ENCODE measurements at places on chromosomes 2 and 18.

GRCh38 chr2:40488927-40489677 lies 37.2 kb upstream of the SLC8A1 start:
- no peak for DNase-seq

DNA sequence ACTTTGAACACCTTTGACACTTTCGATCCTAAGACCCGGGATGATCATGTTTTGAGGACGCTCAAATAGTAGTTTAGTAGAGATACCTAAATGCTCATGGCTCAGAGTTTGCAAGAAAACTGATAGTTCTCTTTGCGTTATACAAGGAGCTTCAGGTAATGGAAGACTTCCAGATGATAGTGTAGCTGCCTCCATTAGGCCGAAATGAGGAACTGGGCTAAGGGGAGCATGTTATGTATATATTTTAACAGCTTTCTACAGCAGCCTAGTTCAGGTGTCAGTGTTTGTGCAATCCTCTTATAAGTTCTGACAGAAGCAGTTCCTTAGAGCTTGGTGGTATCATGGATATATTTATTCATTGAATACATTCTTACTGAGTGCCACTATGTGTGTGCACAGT lies 126.7 kb upstream of the EPC2 start:
- no peak for DNase-seq

DNA sequence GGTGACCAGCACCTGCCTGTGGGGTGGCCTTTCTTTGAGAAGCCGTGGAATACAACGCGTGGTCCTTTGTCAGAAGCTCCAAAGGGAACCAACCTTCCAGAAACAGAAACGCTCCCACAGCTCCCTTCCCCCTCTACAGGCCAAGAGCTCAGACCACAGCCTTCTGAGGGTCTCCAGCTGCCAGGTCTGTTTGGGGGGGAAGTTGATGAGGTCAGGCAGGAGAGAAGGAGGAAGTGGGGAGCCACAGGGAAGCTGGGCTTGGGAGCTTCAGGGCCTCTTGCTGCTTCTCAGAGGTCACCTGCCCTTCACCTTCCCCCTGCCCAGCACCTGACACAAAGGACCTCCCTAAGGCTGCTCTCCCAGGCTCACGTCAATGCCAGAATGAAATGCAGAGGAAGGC lies 287.7 kb upstream of the ID2 start:
- DNase-seq: no peak

GRCh38 chr2:162241571-162241970 lies 1.7 kb downstream of the FAP start:
- no peak for DNase-seq

DNA sequence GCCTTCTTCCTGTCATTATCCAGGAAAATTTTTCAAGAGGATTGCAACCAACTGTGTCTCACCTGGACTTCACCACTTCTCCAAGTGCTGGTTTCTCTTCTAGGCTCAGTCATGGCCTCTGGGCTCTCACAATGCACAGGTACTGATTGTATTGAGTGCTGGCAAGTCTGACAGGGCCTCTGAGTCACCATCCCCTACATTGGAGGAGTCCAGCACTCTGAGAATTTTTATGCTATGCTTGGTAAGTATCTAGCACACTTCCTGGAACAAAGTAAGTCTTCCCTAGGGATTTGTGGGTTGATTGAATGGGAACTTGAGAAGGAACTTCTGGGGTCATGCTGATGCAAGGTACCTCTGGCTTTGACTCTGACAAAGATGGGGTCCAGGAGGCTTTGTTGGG lies 147.2 kb upstream of the CELF4 start:
- DNase-seq: no peak

DNA sequence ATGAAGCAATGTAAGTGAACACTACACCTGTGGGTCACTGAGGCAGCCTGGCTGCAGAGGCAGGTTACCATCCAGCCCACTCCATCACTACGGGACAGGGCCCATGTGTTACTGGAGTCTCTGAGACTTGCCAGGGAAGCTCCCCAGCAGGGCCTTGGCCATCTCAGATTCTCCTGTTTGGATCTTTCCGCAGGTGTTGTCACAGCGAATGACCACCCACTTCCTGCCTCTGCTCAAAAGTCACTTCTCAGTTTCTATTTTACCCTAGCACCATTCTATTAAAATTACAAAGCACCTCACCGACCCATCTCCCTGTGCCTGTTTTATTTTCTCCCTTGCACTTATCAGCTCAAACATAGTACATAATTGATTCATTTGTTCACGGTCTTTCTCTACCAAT lies 34.5 kb upstream of the L3MBTL4 start:
- no peak for DNase-seq

- no peak for DNase-seq
Observed at GRCh38 chr2:207681431-207681830, 30.0 kb upstream of the CCNYL1 start.

DNA sequence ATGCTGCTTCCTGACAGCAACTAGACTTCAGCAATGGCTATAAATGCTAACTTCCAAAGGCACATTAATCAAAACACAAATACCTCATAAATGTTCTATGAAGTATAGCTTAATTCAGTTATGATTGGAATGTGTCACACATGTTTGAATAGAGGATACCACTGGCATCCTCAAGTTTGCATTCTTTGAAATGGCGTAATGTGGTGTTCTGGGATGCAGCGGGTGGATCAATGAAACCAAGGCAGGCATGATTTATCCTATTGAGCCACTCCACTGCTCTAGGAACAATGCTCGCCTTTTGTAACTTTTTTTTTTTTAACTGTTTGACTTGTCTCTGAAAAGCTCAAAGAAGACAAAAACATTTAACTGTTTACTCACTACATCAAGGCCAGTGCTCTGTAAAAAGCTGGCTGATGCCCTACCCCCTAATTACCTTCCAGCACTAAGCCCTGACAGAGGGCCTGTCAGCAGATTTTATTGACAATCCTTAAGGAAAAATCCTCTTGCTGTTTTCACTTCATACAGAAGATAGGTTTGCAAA lies 278.8 kb upstream of the SESTD1 start:
- DNase-seq: no peak

- no peak for DNase-seq
Observed at GRCh38 chr18:35438480-35439234, 59.1 kb downstream of the INO80C start.

GRCh38 chr18:6537475-6537874 lies 122.8 kb upstream of the L3MBTL4 start:
- no peak for DNase-seq

- DNase-seq: no peak
Observed at GRCh38 chr2:19320813-19321212, 37.6 kb downstream of the OSR1 start.

GRCh38 chr2:210546424-210547208 lies 9.8 kb upstream of the CPS1 start:
- no peak for DNase-seq

DNA sequence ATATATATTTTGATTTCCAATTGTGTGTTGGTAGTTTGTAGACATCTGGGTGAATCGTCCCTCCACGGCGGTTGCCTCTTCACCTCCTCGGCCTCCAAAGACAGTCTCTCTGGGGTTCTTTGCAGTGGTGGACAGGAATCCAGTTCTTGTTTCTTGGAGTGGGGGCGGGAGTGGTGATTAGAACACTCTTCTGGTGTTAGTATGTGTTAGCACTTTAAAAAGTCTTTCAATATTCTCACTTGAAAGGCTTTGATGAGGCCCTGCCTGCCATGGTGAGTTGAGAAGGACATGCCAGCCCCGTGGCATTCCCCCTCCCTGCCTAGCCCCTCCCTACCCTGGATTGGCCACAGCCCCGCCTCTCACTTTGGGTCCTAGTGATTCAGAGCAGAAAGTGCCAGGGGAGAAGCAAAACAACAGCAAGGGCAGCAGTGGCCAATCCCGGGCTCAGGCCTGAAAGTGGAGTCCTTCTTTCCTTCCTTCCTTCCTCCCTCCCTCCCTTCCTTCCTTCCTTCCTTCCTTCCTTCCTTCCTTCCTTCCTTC lies 316.8 kb upstream of the HS6ST1 start:
- DNase-seq: no peak

DNA sequence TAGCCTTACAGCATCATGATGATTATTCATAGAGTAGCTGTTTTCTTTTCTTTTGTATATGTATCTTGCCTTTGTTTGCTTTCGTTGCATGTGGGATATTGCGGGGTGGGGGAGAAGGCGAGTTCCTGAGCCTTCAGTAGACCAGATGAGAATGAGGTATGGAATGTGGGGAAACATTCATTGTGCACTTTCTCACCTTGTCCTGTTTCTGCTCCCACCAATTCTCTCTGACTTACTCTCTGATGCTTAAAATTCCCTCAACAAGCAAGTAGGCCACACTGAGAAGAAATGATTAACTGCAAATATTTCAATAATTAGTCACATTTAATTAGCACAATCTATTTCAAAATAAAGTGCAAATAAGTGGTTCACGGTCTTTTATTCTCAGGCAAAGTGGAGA lies 31.0 kb downstream of the GKN2 start:
- DNase-seq: no peak

DNA sequence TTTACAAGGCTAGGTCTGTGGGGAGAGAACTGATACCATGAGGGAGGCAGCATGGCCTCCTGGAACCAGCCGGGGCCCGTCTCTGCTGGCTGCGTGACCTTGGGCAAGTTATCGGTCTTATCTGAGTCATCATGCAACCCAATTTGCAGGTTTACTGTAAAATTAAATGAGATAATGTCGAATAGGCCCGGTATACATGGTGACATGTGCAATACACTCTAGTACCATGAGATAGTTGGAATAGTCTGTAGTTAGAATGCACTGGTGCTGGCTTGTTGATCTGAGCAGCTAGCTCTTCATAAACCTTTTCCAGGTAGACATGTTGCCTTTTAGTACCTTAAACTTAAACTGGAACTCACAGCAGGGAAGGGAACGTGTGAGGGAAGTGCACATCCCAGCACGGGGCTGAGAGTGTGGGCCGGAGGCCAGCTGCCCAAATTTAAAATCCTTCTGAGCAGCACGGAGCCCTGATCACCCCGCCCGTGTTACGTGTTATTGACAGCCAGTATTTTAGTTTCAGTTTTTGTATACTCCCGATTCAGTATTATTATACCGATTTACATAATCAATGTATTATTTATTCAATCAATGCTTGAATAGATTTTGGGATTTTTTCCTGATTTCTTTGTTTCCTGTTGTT lies 72.4 kb upstream of the HS6ST1 start:
- DNase-seq: no peak

GRCh38 chr2:54709336-54709809 lies 14.1 kb upstream of the EML6 start:
- DNase-seq: no peak

GRCh38 chr18:13611601-13612195 lies 114.7 kb downstream of the FAM210A start:
- DNase-seq: no peak

GRCh38 chr18:70641156-70641775 lies 352.4 kb downstream of the SOCS6 start:
- DNase-seq: no peak

DNA sequence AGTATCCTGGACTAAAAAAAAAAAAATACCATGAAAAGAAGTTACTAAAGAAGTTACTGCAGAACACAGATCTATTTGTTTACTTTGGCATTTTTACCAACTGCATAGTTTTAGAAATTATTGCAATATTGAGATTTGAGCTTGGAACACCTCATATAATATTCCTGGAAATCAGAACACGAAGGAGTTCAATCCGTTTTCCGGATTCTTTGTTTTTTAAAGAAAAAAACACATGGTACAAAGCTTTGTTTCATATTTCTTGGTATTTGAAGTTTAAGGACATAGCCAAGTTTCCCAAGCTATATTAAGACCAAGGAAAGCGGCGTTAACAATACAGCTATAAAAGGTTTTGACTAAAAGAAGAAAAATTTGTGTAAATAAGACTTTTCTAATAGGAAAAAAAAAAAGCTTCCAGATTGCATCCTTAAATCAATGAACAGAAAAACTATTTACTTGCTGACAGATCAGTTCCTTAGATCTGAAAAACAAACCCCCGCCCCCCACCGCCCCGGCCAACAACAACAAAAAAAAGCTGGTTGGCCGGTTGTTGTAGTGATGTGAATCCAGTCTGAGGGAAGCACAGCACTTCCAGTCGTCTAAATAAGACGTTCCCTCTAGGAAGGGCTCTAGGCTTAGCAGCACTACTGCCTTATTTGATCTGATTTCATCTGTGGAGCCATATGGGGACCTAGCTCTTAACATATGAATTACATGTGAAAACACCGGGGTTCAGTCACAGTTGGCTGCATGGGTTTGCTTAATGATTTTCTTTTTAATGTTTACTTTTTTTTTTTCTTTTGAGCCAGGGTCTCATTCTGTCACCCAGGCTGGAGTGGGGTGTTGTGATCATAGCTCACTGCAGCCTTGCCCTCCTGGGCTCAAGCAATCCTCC lies 2.5 kb upstream of the RHOB start:
- DNase-seq: no peak

GRCh38 chr2:204885747-204886146 lies 340.5 kb downstream of the PARD3B start:
- no peak for DNase-seq

GRCh38 chr2:45554073-45554741 lies 56.9 kb downstream of the SRBD1 start:
- DNase-seq: no peak

DNA sequence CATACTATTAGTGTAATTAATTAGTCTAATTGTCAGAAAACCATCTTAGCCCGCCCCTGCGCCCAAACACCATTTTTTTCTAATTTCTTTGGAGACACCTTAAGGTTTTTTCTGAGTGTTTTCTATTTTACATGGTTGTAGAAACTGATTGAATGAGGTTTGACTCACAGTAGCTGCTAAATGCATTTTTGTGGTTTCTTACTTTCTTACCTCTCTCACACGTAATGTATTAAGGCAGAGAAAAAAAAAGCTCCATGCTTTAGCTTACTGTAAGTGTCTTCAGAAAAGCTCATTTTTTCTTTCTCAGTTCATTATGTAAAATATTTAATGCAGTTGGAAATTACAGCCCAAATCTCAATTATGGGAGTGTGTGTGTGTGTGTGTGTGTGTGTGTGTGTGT lies 548.5 kb upstream of the LRRTM4 start:
- DNase-seq: no peak

DNA sequence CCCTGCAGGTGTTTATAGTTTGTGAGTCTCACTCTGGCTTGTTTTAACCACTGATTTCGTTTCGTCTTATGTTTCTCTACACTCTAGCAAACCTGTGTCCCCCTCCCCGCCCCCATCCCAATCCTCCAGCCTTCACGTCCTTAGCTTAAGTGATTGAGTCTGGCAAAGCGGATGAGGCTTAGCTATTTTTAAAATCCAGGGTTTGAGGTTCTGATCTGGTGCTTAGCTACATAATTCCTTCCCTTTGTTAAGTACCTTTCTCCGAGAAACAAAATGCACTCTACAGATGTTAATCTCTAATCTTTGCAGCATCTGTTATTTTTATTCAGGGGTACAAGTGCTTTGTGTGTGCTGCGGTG lies 7.8 kb downstream of the AGAP1 start:
- DNase-seq: no peak

GRCh38 chr2:207161247-207162123 lies 4.3 kb downstream of the KLF7 start:
- DNase-seq: no peak

- no peak for DNase-seq
Observed at GRCh38 chr2:151198645-151199044, 63.0 kb downstream of the RBM43 start.

- no peak for DNase-seq
Observed at GRCh38 chr18:60157810-60158209, 214.8 kb downstream of the MC4R start.

DNA sequence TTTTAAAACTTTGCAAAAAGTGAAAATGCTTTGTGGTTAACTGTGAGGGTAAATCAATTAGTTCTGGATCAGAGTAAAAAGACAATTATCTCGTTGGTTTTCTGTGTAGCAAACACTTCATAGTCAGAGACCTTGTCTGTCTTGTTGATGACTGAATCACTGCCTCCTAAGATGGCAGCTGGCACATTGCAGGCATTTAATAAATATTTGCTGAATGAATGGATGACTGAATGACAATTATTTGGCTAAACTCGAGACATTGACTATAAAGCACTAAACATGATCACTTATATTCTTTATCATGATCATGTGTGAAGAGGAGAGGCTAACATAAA lies 96.2 kb downstream of the MAIP1 start:
- no peak for DNase-seq
